ENCODE measurements at places on chromosomes 2 and 18.

DNA sequence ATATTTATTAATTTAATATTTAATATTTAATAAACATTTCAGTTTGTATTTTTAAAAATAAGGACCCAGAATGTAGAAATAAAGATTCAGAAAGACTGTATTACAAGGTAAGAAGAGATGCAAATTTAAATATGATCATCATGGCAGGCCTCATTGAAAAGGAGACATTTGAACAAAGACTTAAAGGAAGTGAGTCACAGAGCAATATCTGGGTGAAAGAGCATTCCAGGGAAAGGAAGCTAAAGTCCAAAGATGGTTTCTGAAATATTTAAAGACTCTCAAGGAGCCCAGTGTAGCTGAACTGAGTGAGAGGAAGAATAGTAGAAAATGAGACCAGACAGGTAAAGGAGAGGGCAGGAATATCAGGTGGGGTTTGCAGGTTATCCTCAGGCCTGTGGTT, 5.9 kb downstream of the SCYGR4 start:
- no peak for DNase-seq

- DNase-seq, result no peak
These were observed 27.5 kb downstream of the M1AP start for GRCh38 chr2:74620671-74621070.

DNA sequence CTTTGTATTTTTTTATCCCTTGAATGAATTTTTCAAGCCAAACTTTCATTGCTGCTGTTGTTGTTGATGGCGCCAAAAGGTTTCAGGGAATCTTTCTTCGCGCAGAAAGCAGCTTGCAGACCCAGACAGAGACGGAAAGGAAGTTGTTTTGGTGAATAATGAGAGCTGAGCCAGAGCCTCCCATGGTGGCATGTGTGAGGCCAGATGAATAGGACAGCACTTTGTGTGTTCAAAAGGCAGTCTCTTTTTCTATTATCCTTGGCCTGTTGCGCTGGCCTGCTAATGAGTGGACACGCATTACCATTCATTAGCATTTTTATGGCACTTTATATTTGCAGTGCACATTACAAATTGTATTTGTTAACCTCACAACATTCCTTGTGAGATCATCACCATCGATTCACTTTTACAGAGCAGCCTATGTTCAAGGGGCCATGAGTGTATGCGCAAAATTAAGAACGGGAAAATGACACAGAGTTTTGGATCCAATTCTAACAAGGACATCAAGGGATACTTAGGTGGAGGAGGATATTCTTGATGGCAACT, 754.7 kb downstream of the BCL11A start:
- DNase-seq, result no peak

- no peak for DNase-seq
These were observed 64.0 kb downstream of the TNFRSF11A start for GRCh38 chr18:62388855-62389760.

- no peak for DNase-seq
These were observed 256.4 kb upstream of the TCF4 start for GRCh38 chr18:55844382-55844781.

DNA sequence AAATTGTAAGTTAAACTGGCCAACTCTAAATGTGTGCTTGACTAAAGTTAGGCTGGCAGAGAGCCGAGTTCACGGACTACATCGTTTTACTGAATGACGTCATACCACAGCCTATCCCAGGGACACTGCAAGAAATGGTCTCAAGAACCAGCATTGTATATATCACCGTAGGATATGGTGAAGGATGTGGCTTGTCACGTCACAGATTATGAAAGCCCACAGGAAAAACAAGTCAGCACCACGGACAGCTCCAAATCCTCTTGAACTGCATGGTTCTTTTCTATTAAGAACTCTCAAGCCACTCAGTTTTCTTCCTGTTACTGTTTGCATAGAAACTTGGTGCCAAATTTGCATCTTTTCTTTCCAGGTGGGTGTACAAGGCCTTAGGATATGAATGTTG, 85.1 kb upstream of the ACAA2 start:
- DNase-seq, result no peak

GRCh38 chr2:9885036-9885684, 41.9 kb downstream of the TAF1B start:
- no peak for DNase-seq

GRCh38 chr2:88540346-88540745, 86.9 kb downstream of the EIF2AK3 start:
- no peak for DNase-seq

DNA sequence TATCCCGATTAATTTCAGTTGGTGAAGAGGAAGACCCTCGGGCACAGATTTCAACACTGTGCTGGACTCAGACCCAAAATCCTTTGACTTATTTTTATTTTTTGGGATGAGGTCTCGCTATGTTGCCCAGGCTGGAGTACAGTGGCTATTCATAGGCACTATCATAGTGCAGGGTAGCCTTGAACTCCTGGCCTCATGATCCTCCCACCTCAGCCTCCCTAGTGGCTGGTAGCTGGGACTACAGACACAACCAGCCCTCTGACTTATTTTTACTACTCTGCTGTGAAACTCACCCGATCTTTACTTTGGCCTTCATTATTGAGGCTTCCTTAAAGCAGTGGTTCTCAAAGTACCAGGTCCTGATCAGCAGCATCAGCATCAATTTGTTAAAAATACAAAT, 18.2 kb upstream of the ADAM17 start:
- DNase-seq, result no peak

DNA sequence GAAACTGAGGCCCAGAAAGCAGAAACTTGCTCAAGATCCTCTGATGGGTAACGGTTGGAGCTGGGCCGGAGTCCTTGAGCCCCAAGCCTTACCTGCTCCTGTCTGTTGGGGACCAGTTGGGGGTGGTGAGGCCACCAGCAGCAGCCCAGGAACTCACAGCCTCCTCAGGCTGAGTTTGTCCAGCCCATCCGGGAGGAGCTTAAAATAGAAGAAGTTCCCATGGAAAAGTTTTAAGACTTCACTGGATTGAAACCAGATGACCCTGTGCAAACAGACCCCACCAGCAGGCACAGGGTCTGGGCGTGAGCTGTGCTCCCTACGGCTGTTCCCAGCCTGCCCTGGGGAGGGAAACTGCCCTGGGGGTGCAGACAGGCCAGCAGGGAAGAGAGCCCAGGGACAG, 40.6 kb upstream of the FOSL2 start:
- no peak for DNase-seq

DNA sequence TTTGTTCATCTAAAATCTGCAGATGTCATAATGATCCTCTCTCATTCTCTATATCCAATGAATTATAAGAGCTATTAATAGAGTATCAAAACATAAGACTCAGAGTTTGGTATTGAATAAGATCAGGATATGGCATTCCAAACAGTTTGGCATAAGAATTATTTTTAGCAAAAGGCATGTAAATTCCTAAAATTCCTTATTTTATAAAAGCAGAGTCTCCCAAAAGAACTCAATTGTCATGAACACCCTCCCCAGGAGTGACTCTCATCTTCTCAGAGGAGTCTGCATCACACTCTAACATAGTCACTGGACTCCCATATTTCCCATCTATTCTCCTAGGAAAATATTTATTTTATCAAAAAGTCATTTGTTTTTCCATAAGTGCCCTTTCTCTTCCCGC, 1710.2 kb upstream of the SLC39A10 start:
- DNase-seq, result no peak

- DNase-seq, result no peak
These were observed 37.8 kb downstream of the GPR155 start for GRCh38 chr2:174449033-174449432.

DNA sequence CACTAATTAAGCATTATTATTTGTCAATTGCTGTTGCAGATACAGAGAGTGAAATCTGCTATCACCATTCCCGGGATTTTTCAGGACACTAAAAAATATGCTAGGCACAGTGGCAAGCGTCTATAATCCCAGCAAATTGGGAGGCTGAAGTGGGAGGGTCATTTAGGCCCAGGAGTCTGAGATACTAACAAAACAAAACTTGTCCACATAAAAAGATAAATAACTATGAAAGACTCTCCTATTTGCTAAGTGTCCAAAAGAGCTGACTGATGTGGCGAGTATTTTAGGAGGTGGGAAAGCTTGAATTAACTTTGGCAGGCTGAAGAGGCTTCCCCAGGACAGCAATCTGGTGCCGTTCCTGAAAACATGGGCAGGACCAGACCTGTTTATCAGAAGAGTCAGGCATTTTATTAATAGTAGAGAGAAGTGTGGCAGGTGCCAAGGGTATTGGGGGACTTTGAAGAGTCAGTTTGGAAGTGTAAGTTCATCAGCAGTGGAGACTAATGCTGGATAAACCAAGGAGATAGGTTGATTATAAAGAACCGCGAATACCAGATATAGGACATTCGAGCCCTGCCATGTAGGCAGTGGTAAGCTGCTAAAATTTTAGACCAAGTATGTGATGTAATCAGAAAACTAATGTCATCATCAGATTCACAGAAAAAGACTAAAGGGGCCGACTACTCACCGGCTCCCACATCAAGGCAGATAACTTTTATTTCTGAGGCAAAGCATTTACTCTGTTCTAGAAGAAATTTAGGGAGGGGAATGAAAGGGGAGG, 201.8 kb downstream of the EPHA4 start:
- no peak for DNase-seq

GRCh38 chr2:102261467-102262135, 49.8 kb upstream of the IL1RL1 start:
- DNase-seq, result no peak

DNA sequence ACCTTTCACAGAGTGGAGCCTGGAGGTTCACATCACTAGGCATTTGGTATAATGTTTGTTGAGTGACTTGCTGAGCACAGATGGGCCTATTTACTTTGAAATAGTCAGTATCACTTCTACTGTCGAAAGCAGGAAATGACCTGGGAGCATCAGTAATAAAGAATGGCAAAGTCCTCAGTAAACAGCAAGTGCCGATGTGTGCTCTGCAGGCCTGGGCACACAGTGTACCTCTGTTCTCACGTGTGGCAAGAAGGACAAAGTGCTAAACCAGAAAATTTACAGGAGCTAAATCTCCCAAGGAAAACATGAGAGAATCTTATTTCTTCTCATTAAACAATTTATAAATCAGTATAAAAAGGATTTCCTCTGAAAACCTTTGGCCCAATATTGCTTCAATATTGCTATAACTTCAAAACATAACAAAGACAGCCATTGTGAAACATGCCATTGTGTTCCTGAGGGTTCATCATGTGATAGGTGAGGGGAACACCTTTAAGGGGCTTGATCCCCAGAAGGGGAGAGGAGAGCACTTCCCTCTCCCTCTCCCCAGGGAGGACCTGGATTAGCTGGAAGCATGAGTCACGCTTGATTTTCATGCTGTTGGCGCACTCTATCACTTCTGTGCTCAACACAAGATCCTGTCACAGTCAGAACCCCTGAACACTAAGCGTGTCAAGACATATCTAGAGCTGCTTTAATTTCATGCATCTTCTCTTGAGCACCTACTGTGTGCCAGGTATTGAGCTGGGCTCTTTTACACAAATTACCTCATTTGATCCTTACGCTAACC, 131.5 kb upstream of the SMAD2 start:
- no peak for DNase-seq

DNA sequence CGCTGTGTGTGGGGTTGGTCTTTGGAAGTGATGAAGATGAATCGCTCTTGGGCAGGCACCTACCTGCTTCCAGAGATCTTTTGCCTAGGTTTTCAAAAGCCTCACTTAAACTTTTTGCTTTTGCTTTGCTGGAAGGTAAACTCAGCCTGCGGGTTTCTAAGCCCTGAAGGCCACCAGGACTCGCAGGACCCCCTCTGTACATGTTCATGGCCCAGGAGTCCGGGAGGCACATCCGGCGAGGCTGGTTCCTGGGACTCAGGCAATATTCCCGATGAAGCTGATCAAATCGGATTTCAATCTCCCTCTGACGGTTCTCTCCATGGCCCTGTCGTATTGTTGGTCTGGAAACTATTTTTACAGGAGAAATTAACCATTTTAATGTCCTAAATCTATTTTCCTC, 13.2 kb downstream of the HJURP start:
- DNase-seq, result no peak

GRCh38 chr2:1591461-1591770, 152.9 kb downstream of the PXDN start:
- DNase-seq, result no peak

GRCh38 chr18:56321470-56321869, 316.9 kb downstream of the TXNL1 start:
- DNase-seq, result no peak

All from cerebellar nuclear complex (tissue), 1 donor.